ENCODE measurements at places on chromosomes 6 and 20.

GRCh38 chr20:33211817-33212424, 5.2 kb upstream of the BPIFA3 start:
- DNase-seq, result no peak

DNA sequence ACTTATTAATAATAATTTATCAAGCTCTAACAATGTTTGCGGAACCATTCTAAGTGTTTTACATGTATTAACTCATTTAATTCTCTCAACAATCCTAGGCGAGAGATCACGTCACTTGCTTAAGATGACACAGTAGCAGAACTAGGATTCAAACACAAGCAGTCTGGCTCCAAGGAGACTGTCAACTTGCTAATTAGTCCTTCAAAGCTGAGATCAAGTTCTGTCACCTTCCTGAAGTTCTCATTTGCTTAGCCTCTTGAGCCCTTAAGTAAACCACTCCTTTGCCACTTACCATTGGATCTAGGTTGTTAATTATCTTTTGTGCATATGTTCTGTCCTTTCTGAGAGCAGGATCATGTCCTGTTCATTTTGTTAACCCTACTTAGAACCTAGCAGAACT, 14.1 kb downstream of the FKBP5 start:
- DNase-seq, result no peak

GRCh38 chr20:58136149-58136484, 92.3 kb downstream of the ANKRD60 start:
- DNase-seq, result no peak

GRCh38 chr6:42619963-42620362, 56.1 kb downstream of the UBR2 start:
- DNase-seq, result no peak

GRCh38 chr6:11650025-11650696, 112.6 kb downstream of the TMEM170B start:
- DNase-seq, result no peak

GRCh38 chr20:1003920-1004697, 2.0 kb upstream of the RSPO4 start:
- DNase-seq, result no peak

DNA sequence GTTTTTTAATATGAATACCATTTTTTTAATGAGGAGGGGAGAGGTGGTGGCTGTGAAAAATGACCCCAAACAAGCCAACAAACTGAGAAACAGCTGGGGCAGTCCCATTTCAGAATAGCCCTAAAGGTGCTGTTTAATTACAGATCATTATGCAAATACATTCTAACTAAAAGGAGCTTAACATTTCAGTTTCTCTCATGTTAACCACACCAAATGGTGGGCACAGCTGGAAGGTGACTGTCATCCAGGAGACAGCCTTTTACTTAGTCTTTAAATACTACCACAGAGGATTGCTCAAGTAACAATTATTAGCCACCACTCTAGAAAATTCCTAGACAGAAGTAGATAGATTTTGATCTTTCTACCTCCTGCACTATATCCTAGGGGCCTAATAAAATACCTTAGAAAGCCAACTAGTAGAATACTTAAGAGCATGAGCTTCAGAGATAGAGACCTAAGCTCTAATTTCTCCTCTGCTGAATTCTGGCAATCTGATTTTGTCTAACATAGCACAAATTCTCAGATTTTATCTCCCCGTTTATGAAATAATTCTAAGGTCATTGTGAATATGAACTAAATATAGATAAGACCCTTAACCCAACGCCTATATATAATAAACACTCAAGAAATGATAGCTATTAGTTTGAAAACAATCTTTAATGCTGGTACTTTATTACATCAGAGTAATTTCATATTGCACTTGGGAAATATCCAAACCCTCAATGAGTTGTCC, 615.1 kb upstream of the NRSN1 start:
- DNase-seq, result no peak

- DNase-seq, result no peak
Observed at GRCh38 chr6:115894426-115894992, 166.2 kb downstream of the FRK start.

- DNase-seq, result no peak
Observed at GRCh38 chr20:44288252-44288651, 22.8 kb downstream of the FITM2 start.

GRCh38 chr6:97073903-97074302, 149.4 kb downstream of the KLHL32 start:
- DNase-seq, result no peak

DNA sequence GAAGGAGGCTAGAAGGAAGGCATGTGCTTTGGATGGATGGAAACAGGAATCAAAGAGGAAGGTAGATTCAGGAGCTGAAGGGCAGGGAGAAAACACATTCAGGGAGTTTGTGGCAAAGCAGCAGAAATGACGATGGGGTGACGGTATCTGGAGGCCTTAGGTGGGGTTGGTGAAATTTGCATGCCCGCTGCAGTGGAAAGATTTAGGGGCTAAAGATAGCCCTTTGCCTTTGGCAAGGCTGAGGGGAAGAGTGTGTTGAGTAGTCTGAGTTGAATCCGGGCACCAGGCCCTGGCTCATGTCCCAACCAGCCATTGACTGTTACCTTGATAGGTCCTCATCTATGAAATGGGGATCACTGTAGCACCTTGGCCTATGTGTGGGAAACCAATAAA, 1.3 kb downstream of the GZF1 start:
- DNase-seq, result no peak

GRCh38 chr6:32074996-32075532, 34.1 kb downstream of the TNXB start:
- no peak for DNase-seq

DNA sequence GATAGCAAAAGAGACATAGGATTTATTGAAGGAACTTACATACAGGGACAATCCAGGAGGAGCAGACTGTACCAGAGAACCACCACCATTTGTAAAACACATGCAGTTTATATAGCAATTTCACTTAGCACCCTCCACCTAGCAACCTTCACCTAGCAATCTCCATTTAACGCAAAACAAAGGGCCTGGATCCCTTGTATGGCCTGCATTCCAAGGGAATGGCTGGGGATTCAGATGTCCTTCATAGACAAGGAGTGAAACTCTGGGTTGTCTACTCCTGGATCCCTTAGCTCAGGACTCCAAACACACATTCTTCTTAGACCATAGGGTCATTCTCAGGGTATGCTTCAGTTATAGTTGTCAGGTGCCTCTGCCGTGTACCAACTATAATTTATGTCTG, 1324.9 kb downstream of the HACE1 start:
- DNase-seq, result no peak

DNA sequence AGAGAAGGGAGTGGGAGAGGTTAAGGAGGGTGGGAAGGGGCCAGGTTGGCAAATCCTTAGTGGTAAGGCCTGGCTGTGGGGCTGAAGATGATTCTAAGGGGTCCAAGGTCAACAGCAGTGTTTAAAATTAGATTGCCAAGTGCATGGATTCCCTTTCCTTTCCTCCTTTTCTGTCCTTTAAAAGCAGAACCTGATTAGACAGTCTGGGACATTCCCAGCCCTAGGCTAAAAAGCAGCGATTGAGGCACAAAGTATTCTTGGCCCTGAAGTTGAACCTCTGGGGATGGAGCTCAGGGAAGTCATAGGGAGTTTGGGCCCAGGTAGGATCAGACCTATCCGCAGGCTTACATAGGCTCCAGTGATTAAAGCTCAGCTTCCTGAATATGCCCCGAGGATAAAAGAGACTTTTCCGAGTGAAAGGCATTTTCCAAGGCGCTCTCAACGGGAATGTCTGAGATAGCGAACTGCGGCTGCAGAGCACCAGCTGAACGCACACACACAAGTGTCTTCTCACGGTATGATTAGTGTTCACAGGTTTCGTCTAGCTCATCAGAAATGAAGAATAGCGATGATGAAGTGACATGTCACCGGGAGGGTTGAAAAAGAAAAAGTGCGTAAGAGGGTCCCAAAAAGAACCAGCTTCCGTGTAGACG, 787 bp upstream of the CARMIL1 start:
- DNase-seq, result no peak

DNA sequence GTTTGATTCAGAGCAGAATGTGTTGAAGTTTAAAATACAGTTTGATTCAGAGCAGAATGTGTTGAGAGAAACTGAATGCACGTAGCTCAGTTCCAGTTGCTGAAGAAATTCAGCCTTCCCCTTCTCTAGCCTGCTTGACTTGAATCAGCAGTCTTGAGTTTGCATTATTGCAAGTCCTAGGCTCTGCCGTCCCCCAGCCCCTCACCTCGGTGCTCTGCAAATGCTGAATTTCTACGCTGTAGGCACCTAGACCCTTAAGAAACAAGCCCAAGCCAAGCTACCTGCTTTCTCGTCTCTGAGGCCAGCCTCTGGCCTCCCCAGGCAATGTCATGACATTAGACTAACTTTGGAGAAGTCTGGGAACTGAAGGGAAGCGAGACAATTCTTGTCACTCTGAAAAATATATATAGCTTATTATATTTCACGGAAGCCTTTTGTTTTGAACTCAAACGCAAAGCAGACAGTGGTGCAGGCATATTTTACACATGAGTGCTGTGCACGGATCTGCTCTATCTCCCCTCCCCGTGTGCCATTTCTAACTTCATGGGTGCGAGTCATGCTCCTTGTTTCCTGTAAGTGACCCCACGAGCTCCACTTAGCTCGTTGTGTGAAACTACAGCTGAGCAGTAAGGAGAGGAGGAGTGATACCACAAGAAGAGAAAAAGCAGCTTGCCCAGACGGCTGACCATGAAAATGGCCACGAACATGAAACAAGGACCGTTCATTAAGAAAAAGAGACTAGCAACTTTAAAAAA, 71.4 kb upstream of the DUSP22 start:
- DNase-seq, result no peak

- DNase-seq, result peak; percentile 31
Observed at GRCh38 chr20:38434301-38434741, 807 bp downstream of the SNHG17 start.

- DNase-seq, result no peak
Observed at GRCh38 chr6:12384357-12384912, 94.3 kb downstream of the EDN1 start.

DNA sequence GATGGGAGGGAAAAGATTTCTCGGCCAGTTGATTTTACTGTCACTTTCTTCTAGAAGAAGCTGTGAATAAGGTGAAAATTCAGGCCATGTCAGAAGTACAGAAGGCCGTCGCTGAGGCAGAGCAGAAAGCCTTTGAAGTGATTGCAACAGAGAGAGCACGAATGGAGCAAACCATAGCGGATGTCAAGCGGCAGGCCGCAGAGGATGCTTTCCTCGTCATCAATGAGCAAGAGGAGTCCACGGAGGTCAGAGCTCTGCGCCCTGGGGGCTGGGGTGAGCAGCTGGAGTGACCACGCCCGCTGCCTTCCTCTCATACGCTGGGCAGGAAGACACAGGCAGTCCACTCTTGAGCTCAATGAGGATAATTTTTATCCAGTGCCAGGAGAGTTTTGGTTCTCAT, 21.8 kb upstream of the C20orf144 start:
- DNase-seq, result no peak

GRCh38 chr6:110629153-110629552, 152.7 kb upstream of the SLC22A16 start:
- DNase-seq, result no peak

DNA sequence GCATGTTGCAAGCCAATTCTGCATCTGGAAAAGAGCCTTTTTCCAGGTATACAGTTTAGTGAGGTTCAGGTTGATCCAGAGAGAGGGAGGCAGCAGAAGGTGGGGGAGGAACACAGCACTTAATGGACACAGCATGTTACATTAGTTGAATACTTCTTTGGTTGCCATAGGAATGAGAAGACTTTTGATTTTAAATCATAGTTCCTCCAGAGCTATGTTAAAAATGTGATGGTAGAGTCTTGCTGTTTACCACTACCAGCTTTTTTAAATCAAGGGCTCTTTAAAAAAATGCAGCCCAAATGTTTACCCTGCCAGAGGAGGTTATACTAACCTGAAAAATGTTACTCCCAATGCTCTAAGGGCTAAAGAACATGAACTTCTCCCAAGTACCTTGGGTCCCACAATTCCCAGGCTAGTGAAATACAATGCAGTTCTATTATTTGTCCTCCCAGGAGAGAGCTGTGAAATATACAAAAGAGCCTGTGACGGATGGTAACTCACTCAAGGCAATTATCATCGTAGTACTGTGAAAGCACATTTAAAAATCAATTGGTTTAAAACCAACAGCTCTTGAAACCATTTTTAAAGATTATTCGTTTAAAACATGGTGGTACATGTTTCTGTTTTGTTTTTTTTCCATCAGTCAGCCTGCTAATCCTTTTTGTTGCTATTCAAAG, 6.9 kb upstream of the PHACTR1 start:
- DNase-seq, result no peak

GRCh38 chr6:170193326-170193821, 97.5 kb downstream of the DLL1 start:
- DNase-seq, result no peak

DNA sequence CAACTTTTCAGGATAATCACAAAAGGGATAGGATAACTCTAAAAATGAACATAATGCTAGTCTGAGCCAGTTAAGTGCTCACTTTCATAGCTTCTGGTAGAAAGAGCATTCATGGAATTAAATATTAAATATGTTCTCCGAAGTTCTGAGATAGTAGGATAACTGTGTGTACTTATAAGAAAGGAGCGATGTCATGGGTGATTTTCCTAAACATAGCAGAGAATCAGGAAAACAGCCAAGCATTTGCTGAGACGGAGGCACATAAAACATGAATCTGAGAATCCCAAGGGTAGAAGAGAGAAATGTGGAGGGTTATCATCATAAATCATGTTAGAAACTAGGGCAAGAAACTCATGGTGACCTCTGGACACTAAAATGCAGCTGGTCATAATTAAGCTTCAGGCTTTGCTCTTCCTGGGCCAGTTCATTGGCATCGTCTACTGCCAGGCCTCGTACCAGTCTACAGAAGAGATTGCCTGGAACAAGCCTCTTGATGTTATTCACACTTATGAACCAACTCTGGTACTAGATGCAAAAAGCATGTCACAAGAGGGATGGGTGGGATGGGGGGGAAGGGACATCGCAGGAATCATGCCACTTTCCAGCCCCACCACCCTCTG, 436.6 kb downstream of the PRKN start:
- DNase-seq, result no peak

DNA sequence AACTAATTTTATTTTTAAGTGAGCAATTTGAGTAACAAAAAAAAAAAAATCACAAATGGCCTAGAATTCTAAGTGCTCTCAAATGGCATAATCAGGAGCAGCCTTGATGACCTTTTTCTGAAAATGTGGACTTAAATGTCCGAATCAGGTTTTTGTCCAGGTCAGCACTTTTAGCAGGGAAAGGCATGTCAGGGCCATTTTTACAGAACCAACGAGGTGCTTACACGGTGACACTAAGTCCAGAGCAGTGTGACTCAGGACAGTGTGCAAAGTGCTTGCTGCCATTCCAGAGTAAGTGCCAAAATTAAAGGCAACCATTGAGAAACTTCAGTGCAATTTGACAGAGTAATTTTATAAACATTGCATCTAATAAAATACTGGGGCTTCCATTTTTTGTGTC, 127.8 kb downstream of the KIF16B start:
- no peak for DNase-seq

DNA sequence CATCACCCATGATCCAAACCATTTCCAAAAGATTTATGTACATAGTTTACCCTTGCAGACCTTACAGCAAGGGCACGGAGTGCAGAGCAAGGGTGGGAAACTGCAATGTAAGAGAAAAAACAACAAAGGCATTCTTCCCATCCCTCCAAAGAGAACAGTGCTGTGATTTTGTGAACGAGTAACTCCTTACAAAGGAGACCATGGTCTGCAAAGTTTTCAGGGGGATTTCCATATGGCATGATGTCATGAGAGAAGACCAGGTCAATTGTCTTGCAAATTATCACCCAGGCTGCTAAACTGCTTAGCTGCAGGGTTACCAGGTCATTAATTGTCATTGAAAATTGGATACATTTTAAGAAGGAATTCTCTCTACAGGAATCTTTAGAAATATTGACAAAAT, 58.3 kb downstream of the LAMP5 start:
- no peak for DNase-seq

All from activated B cell treated with CpG ODN at 0.5 μM for 24 hours (primary cell).